ENCODE measurements at places on chromosomes 6 and 20. TPM values are rescaled to one million over a fixed set of nuclear protein-coding genes. Genes with fewer than 3 reads are reported as not detected.

SDHAF4 gene
- 10.6 TPM for total RNA-seq

PLCB4 gene
- total RNA-seq = 0.47 TPM

CST2 gene
- total RNA-seq = not detected

POU5F1 gene
- 2.4 TPM for total RNA-seq

HRH3 gene
- 0.15 TPM for total RNA-seq

PRL gene
- 2.1 TPM for total RNA-seq

ZNF165 gene
- total RNA-seq = 0.68 TPM

SLC17A2 gene
- total RNA-seq = not detected

ANGPT4 gene
- total RNA-seq = not detected

PDYN gene
- not detected for total RNA-seq

MOCS3 gene
- total RNA-seq = 14.8 TPM

CLPSL2 gene
- not detected for total RNA-seq

C6orf15 gene
- 3.4 TPM for total RNA-seq

BCAS1 gene
- total RNA-seq = 0.23 TPM

LTB gene
- not detected for total RNA-seq

GINS1 gene
- total RNA-seq = 85.0 TPM

CLVS2 gene
- not detected for total RNA-seq

PAQR8 gene
- 3.4 TPM for total RNA-seq

PRR18 gene
- total RNA-seq = 0.33 TPM

RANBP9 gene
- 22.7 TPM for total RNA-seq

PSORS1C2 gene
- not detected for total RNA-seq

TMEM74B gene
- not detected for total RNA-seq

MUC22 gene
- total RNA-seq = not detected

MYLK2 gene
- 3.5 TPM for total RNA-seq

LHFPL5 gene
- 0.10 TPM for total RNA-seq

CHD6 gene
- 75.4 TPM for total RNA-seq

THBS2 gene
- 0.18 TPM for total RNA-seq

PRDM13 gene
- not detected for total RNA-seq

KIF16B gene
- 2.6 TPM for total RNA-seq

PSORS1C1 gene
- 0.48 TPM for total RNA-seq

FRMD1 gene
- not detected for total RNA-seq

SAPCD1 gene
- 0.89 TPM for total RNA-seq

TRAPPC3L gene
- total RNA-seq = not detected

HLA-F gene
- not detected for total RNA-seq

RNF217 gene
- total RNA-seq = 16.0 TPM

EMILIN3 gene
- total RNA-seq = 12.0 TPM

OTOR gene
- not detected for total RNA-seq

TRIM10 gene
- total RNA-seq = not detected

RSPH4A gene
- 2.1 TPM for total RNA-seq

MLN gene
- total RNA-seq = not detected

ADGRB3 gene
- total RNA-seq = 6.0 TPM

WDR46 gene
- 61.5 TPM for total RNA-seq

CSNK2A1 gene
- 200 TPM for total RNA-seq

KCNB1 gene
- 0.10 TPM for total RNA-seq

TPD52L1 gene
- total RNA-seq = not detected

CCND3 gene
- 159 TPM for total RNA-seq

ASIP gene
- not detected for total RNA-seq

Measured in SJCRH30 (cell line).